Inflammatory macrophage (primary cell): ENCODE measurements at places on chromosomes 12 and 14.
A peak's percentile ranks its signal among the peaks of the same experiment; 100 is the strongest.

- no peak for DNase-seq
Observed at GRCh38 chr12:67853204-67853603, 136.0 kb upstream of the IFNG-AS1 start.

DNA sequence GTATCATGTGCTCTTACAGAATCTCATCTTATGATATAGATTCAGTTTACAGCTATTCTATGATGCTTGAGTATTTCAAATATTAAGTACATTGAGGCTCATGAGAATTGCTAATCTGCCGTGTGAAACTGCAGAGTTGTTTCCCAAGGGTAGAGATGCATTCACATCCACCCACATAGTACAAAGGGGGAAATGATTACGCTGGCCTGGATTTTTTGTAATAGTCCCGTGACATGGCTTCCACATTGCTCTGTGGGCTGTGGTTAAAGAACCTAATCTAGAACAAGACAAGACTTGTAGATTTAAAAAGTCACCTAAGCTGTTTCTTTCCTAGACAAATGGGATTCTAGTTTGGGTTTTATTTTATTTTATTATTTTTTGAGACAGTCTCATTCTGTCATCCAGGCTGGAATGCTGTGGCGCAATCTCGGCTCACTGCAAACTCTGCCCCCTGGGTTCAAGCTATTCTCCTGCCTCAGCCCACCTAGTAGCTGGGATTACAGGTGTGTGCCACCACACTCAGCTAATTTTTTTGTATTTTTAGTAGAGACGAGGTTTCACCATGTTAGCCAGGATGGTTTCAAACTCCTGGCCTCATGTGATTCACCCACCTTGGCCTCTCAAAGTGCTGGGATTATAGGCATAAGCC lies 13.0 kb upstream of the RIOX1 start:
- peak; percentile 98 for DNase-seq

DNA sequence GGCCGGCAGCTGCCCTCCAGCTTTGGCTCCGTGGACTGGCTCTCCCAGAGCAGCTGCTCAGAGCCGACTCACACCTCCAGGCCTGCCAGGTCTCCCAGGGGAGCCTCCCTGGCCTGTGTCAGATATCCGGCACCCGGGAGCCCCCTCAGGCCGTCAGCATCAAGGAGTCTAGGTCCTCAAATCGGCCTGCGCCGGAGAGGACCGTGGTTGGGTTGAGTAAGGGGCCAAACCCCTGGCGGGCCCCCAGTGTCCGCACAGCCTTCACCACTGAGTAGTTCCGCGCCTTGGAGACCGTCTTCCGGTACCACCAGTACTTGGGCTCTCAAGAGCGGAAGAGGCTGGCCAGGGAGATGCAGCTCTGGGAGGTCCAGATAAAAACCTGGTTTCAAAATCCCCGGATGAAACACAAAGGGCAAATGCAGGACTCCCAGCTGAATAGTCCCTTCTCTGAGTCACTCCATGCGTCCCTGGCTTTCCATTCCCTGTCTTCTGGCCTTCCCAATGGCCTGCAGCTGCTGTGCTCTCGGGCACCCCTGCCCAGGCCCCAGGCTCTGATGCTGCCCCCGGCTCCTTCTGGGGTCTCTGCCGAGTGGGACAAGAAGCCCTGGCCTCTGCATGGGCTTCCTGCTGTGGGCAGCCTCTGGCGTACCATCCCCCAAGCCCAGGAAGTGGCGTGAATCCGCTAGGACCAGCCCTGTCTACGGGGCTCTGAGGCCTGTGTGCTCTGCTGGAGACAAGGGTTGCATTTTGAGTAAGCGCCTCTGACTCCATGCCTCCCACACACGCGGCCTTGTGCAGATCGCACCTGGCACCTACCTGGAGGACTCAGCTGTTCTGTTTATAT lies 245.1 kb upstream of the ATXN7L3B start:
- no peak for DNase-seq

DNA sequence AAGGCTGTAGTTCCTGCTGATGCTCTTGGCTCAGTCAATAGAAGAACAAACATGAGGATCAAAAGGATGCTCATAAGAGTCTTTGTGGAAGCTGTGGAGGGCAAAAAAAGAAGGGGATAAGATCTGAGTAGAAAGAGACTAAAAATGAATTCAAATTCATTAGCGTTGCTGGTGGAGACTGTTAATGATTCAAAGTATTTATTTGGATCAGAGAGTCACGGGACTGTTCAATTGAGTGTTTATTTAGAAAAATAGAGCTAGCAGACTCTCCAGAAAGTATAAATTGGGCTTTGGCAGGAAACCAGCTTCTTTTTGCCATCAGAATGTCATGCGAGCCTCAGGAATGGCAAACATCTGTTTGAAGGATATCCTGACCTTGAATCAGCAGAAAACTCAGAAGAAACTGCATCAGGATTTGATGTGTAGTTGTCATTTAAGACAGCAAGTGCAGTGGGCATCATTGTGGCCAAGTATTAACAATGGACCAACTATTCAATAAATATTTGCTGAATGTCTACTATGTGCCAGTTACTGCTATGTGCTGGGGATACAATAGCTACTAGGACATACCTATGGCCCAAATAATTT lies 126.4 kb downstream of the TBC1D30 start:
- no peak for DNase-seq

- no peak for DNase-seq
Observed at GRCh38 chr12:1680804-1681492, 9.9 kb upstream of the ADIPOR2 start.

DNA sequence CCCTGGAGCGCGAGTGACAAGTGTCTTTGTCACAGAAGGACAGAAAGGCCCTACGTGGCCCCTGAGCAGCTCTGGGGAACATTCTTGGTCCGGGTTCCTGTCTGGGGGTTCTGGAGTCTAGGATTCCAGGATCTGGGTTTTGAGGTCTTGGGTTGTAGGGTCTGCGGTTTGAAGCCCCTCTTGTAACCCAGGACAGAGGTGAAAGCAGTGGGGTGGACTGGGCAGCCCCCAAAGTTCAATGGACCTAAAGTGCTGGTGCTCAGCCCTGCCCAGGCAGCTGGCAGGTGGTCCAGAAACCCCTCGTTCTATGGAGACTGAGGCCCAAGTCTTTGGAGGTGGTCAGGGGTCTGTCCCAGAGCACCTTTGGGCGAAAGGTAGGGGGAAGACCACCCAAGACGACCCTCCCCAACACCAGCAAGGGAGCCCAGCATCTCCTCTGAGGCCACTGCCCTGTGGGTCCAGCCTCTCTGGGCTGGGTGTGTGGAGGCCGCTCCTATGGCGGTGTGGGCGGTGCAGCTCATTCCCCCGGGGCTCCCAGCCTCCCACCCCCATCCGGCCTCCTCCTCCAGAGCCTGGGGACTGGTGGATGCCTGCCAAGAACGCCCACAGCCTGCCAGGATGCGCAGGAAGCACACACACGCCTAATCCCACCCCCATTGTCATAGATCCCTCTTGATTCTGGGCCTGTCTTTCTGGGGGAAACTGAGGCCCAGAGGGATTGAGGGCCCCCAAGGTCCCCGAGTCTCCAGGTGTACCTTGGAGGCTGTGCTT lies 30.2 kb upstream of the ANKRD9 start:
- no peak for DNase-seq

DNA sequence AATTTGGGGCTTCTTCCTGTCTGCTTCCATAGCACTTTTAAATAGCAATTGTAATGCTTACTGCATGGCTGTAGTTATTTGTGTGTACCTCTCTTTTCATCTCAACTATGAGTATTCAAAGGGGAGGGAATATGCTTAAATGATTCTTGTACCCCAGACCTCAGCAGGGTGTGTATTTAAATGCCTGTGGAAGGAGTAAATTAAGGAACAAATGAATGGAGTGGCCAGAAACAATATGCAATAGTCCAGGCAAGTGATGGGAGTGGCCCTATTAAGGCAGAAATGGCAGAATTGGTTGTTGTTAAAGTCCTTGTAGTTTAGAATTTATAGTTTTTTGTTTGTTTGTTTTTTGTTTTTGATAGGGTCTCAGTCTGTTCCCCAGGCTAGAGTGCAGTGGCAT lies 1.5 kb downstream of the RAD51B start:
- DNase-seq = no peak

- peak; percentile 63 for DNase-seq
Observed at GRCh38 chr14:51828017-51828797, 32.2 kb upstream of the GNG2 start.
